SK-N-DZ (cell line): ENCODE measurements at places on chromosomes 3 and 15.
A peak's percentile ranks its signal among the peaks of the same experiment; 100 is the strongest.

DNA sequence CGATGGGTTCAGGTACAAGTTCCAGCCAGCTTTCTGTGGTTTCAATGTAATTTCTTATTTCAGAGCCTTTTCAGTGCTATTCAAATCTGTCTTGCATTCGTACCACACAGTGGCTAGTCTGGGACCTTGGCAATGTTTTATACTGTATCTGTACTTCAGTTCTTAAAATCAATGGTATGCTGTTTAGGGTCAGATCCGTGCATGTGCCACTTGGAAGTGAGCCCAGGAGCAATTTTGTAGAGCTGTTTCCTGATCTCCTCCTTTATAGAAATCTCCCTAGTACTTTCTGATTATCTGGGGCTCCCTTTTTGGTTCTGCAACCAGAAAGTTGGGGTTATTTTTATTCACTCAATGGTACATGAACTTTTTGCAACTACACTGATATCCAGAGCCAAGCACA is 59.5 kb upstream of the NDUFB4 start:
- DNase-seq = no peak

DNA sequence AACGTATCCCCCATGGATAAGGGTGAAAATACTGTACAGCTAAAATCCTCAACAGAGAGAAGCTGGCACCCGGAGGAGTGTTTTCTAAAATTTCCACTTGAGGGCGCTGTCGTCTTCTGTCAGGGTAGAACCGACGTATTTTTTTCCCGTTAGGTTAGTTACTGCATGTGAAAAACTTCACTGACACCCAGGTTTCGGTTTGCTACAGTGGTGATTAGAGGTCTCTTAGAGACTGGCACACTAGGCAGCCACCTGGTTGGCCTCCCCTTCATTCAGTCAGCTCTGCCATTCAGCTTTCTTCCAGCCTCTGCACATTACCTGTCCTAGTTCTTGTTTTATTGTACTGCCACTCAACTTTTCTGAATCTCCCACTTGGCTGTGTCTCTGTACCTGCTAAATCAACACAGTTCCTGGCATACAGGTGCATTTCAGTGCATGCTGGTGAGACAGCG is 18.4 kb downstream of the CCK start:
- peak; percentile 9 for DNase-seq

- DNase-seq = no peak
These were observed 404.4 kb upstream of the MDFIC2 start for GRCh38 chr3:70716832-70717231.

DNA sequence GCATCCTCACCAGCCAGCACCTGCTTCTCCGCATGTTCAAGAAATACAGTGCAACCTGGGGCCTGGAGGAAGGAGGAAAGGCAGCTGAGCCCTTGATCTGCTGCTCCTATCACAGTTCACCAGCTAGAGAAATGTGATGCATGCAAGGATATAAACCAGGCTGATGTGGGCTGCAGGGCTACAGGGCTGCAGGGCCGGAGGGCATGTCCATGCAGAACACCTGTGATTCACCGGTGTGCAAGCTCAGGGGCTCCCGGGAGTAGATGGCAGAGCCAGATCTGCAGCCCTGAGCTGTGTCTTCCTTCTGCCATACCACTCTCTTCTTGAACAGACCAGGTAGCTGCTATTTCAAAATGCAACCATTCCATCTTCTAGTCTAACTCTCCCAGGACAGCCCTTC is 84.9 kb downstream of the HMG20A start:
- no peak for DNase-seq

DNA sequence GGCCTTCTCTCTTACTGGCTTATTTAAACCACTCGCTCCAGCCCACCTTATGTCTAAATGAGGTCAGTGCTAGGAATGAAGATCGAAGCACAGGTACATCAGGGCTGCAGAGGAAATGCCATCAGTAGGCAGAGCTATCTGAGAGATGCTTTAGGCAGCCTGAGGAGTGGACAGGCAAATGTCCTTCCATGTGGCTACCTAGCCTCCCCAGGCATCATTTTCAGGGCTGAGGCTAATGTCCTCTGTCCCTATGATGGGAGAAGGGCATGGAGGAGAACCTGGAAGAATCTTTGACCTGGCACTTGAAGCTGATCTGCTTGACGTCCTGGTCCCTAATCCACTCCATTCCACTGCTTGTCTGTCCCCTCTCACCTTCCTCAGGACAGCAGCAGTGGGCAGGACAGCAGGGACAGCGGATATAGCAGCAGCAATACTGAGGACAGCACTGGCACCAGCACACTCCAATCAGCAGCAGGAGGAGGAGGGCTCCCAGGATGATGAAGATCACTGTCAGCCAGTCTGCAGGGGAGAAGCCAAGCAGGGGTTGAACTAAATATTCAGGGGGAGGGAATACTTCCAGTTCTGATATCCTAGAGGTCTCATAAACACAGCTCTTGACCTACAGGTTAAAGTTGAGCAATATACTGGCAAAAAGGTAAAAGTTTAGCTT is 21.0 kb downstream of the ILDR1 start:
- DNase-seq = peak; percentile 6

GRCh38 chr15:90192961-90193786 is 8.0 kb upstream of the SEMA4B start:
- DNase-seq = no peak

DNA sequence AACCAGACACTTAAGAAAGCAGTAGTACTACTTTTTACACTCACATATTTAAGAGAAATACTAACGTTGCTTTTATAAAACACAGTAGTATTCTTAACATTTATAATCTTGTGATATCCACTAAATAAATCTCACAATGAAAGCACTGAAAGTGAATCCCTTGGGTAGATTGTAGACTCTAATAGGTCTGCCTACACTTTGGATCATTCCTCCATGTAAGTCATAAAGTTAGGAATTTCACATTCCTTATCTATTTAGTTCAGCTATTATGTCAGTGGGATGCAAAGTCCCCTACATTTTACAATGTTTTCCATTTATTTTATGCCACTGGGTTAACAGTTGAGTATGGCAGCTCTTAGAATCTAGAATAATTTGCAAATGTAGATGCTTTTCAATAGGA is 330.7 kb downstream of the LSAMP start:
- DNase-seq = no peak

- DNase-seq = no peak
These were observed 129.6 kb upstream of the GPR149 start for GRCh38 chr3:154559623-154560022.

DNA sequence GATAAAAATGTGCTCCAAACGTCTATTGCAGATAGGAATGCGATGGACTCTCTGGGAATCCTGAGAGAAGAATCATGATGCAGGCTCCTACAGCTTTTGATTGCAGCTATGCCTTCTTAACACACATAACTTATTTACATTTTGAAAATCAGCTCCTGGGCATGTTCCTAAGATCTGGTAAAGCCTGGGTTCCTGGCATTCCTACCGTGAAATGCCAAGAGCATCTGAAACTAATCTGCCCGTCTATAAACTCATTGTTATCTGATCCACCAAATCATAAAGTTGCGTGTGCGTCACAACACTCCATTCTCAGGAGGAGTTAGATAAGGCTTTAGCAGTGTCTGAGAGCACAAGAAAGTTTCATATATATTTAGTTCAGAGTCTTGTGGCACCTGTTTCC is 79.0 kb upstream of the VGLL3 start:
- DNase-seq = no peak

DNA sequence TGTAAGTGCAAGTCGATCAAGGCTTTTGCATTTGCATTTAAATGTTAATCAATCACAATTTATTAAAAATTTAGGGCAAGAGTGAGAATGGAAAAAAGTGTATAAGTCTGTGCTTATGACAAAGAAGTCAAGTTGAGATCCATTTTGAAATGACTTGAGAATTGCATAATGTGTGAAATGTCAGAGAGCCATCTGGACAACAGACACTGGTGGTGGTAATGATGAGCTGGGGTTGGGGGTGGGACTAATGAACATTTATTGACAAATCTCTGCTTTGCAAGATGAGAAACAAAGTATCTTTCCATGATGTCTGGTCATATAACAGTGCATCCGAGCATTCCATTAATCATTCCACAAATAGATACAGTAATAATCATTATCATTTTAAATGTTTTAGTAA is 89.4 kb upstream of the ZBTB20 start:
- no peak for DNase-seq
